Activated CD8-positive, alpha-beta memory T cell treated with anti-CD3 and anti-CD28 coated beads for 1 hour (primary cell): ENCODE measurements at places on chromosomes 1 and 21.

- peak; percentile 4 for DNase-seq
Measured at GRCh38 chr21:46368533-46369285, 44.8 kb downstream of the PCNT start.

GRCh38 chr1:34412598-34413370 is 236.1 kb downstream of the C1orf94 start:
- DNase-seq, result no peak

GRCh38 chr1:205013683-205014367 is 29.2 kb upstream of the CNTN2 start:
- no peak for DNase-seq

DNA sequence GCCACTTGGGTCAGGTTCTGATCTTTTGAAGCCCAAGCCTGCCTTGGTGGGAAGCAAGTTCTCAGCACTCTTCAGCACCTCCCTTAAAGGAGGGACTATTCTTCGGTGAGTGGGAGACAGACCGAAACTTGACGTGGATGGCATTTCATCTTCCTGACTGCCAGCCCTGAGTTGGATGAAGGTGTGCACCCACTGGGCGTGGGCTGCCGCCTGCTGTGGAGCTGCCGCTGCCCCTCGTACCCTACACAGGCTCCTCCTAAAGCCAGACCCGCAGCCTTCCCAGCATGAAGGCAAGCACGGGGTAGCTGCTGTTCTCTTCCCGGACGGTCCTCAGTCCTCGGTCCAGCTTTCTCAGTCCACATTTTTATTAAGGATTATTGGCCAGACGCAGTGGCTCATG is 84.2 kb downstream of the SLC66A1 start:
- no peak for DNase-seq

DNA sequence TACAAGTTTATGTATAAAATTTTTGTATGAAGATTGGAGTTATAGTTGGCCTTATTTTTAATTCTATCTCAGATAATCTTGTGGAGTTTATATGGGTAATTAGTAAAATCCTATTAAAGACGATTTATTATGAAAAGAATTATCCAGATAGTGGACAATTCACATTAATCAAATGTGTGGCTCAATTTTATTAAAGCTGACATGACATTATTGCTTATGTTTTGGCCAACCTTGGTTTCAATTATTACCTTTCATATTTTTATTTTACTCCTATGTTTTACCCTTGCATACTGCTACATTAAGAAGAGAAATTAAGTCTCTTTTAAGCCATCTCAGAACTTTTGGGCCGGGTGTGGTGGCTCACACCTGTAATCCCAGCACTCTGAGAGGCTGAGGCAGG is 110.0 kb downstream of the ITSN1 start:
- DNase-seq, result no peak

DNA sequence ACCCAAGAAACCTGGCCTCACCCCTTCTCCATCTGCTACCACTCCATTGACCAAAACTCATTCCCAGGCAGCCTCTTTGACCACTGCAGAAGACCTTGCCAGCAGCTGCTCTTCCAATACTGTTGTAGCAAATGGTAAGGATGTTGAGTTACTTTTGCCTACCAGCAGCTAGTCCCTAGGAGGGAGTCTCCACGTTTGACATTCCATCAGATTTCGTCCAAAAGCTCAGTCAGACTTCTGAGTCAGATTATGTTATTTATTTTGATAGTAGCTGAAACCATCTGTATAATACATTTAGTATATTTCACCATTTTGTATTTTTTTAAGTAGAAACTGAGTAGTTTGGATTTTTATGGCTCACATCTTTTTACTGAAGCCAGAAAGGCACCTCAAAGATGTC is 51.5 kb upstream of the WNT2B start:
- DNase-seq, result no peak

GRCh38 chr1:55353707-55354620 is 138.8 kb upstream of the USP24 start:
- DNase-seq, result no peak

- no peak for DNase-seq
Measured at GRCh38 chr1:179767996-179768395, 24.9 kb downstream of the FAM163A start.

- no peak for DNase-seq
Measured at GRCh38 chr21:34243562-34243961, 120.2 kb upstream of the KCNE2 start.

DNA sequence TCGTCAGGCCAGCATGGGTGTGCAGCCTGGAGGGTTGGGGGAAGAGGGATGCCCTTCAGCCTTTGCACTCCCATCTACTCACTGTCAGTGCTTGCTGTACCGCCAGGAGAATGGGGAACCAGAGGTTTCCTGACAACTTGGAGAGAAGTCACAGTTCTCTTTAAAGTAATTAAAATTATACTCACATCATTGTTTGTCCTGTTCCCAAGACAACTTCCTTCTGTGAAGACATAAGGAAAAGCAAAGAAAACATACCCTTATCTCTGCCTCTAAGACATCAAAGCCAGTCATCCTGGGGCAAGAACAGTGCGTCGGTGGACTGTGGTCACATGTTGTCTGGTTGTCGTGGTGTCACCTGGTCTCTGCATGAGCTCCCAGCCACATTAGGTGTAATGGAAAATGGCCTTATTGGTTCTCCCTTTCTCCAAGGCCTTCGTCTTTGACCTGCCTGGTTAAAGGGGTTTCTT is 17.6 kb downstream of the TRAF5 start:
- DNase-seq, result no peak

DNA sequence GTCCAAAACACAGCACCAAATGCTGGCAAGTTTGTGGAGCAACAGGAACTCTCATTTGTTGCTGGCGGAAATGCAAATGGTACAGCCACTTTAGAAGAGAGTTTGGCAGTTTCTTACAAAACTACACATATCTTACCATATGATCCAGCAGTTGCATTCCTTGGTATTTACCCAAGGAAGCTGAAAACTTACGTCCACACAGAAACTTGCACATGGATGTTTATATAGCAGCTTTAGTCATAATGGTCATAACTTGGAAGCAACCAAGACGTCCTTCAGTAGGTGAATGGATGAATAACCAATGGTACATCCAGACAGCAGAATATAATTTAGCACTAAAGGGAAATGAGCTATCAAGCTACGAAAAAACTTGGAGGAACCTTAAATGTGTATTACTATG is 66.4 kb downstream of the MARK1 start:
- no peak for DNase-seq

- no peak for DNase-seq
Measured at GRCh38 chr21:34900376-34900775, 148.7 kb downstream of the RUNX1 start.

GRCh38 chr1:200103966-200104583 is 76.6 kb downstream of the NR5A2 start:
- DNase-seq, result no peak

DNA sequence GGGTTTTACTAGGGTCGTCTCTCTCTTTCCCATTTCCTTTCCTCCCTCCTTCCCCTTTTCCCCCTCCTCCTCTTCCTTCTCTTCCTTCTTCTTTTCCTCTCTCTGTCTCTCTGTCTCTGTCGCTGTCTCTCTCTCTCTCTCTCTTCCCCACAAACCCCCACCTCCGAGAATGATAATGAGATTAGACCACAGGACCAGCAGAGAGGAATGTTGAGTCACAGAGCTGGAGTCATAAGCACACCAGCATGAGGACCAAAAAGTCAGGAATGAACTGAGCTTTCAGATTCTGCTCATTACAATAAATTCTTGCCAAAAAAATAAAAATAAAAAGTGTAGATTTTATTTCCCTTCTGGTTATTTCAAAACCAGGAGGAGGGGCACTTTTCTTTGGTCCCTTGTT is 377.4 kb downstream of the LTN1 start:
- no peak for DNase-seq

DNA sequence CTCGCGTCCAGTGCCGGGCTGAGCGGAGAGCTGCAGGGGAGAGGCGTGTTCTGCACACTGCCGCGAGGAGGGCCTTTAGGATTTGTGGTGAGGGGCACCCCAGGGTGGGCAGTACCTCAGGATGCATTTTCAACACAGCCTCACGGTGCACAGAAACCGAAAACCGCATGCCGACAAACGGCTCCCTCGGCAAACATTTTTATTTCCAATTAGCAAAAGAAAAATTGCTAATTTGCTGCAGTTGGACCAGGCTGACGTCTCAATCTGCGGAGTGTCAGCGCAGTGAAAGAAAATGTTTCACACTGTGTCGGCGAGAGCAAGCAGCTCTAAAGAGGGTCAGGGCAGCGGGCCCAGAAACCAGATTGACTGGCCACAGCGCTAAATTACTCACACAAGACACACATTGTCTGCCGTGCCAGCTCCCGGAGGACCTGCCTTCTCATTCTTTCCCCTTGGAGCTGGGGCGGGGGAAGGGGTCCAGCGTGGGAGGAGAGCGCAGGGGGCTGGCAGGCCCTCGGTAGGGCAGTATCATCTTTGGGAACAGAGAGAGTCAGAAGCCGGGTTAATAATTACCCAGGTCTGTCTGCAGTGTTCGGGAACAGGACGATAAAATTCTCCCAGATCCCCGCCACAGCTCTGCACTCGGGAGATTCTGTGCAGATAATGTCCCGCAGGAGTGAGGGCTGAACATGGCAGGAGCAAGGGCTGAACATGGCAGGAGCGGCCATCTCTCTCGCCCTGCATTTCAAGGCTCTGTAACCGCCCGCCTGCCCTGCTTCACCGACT is 150.2 kb downstream of the PRDM16 start:
- DNase-seq, result no peak

- no peak for DNase-seq
Measured at GRCh38 chr1:43620956-43621355, 29.0 kb upstream of the KDM4A start.

DNA sequence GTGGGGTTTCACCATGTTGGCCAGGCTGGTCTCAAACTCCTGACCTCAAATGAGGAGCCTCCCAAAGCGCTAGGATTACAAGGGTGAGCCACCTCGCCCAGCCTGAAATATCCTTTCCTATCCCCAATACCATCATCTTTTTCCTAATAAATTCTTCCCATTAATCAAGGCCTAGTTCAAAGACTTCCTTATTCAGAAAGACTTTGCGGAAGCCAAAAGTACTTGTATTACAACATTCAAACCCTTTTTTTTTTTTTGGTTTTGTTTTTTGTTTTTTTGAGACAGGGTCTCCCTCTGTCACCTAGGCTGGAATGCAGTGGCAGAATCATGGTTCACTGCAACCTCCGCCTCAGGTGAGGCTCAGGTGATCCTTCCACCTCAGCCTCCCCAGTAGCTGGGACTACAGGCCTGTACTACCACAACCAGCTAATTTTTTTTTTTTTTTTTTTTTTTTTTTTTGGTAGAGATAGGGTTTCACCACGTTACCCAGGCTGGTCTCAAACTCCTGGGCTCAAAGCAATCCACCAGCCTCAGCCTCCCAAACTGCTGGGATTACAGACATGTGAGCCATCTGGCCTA is 7.6 kb downstream of the SLC19A2 start:
- DNase-seq, result no peak

DNA sequence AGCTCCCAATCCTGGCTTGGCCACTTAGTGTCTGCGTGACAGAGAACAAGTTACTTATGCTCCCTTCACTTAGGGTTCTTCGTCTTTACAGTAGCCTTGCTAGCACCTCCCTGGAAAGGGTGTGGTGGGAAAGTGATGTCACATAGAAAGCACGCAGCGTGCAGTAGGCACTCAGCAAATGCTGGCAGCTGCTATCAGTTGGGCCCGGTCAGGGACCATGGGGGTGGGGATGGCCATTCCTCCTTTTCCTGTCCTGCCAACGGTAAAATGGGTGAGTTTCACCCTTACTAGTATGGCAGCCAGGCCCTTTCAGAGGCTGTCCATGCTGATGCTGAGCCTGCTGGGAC is 6.2 kb upstream of the KCNA10 start:
- DNase-seq, result no peak

- no peak for DNase-seq
Measured at GRCh38 chr1:93328809-93329760, 16.6 kb upstream of the DR1 start.

DNA sequence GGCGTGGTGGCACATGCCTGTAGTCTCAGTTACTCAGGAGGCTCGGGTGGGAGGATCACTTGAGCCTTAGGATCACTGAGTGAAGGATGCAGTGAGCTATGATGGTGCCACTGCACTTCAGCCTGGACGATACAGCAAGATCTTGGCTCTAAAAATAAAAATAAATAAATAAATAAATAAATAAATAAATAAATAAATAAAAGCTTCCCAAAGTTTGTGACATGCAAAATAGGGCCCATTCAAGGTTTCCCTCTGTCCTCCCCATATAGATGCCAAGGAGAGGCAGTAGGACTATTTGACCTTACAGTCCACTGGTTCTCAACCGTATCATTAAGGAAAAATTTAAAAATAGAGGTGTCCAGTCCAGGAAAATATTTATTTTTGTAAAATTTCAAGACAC is 41.2 kb downstream of the ZBTB8OS start:
- DNase-seq, result no peak

DNA sequence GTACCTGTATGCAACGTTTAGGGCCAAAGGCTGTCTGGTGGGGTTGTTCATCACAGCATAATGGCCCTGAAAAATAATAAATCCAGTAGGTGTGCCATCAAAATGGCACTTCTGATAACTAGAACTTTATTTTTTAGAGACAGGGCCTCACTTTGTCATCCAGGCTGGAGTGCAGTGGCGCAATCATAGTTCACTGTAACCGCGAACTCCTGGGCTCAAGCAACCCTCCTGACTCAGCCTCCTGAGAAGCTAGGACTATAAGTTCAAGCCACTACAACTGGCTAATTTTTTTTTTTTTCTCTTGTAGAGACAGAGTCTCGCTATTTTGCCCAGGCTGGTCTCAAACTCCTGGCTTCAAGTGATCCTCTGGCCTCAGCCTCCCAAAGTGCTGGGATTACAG is 4.7 kb downstream of the SNAPIN start:
- DNase-seq, result no peak

- no peak for DNase-seq
Measured at GRCh38 chr1:35533586-35533985, 23.6 kb downstream of the KIAA0319L start.

GRCh38 chr1:22038036-22038435 is 14.5 kb upstream of the CDC42 start:
- DNase-seq, result no peak

DNA sequence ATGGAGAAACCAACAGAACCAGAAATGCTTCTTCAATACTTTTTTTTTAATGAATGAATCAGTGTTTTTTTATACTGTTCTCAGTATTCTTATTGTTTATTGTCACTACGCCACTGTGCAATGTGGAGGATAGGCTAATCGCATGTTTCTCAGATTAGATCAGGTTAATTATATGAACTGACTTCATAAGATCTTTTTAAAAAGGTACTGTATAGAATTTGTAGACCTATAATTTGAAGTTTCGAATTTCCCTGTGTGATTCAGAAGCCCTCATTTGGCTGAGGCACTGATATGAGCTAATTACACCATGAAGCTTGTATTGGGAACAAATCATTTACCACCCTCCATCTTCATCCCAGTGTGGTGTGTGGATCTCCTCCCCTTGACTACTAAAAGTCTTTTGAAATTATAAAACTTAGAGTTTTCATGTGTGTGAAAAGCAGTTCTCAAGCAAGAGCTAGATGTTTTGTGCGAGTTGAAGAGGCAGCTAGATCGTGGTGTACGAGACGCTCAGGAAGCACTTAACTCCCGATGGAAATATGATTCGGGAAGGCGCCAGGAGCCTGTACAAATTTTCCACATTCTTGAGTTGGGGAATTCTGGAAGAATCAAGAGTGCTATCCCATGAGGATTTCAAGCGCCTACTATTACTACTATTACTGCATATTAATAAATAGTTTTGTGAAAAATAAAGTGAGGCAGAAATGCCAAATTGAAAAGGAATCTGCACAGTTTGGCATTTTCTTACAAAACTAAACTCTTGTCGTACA is 52.1 kb upstream of the KCNE2 start:
- DNase-seq, result no peak
